ENCODE measurements at places on chromosomes 16 and 17.

GRCh38 chr17:17636272-17636885 lies 44.9 kb upstream of the PEMT start:
- DNase-seq, result no peak

GRCh38 chr16:8958344-8959167 lies 5.2 kb downstream of the USP7 start:
- DNase-seq, result peak; percentile 72

GRCh38 chr16:77304134-77304533 lies 104.9 kb downstream of the SYCE1L start:
- DNase-seq, result no peak

DNA sequence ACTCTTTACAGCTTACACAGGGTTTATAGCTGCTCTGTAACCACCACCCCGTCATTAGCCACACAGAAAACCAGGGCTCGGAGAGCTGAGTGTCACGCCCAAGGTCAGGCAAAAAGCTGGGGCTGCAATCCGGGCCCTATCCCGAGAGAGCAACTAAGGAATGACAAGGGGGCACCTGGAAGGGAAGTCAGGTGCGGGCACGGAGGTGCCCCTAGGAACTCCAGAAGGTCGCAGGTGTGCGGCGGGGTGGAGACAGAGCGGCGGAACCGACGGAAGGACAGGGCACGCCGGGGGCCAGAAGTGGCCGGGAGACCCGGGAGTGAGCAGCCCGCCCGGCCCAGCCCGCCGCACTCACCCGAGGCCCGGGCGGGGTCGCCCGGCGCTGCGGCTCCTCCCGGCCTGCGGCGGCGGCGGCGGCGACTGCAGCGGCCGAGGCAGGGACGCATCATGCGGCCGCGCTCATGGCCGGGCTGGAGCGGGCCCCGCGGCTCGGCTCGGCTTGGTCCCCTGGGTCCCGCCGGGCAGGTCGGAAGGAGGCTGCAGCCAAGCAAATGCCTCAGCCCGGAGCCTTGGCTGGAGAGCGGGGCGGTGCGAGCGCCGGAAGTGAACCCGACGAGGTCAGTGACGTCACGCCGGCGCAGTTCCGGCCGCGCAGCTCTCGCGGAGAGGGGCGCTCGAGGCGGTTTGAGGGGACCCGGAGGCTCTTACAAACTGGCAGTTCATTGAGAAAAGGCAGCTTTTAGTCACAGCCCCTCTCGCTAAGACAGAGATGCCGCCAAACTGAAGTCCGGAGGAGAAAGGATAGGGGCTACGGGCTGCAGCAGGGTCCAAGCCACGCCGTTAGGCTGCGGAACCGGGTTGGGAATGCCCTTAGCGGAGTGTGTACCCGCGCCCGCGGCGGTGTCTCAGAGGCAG lies at the start of gene ZDHHC7:
TSS of gene ZDHHC7 (minus strand) at position 605 of the 915 bp plus-strand sequence. CDS start 20,917 bp downstream, outside the sequence.
- DNase-seq, result peak; percentile 94

- DNase-seq, result peak; percentile 2
Measured at GRCh38 chr16:22117609-22118008, 25.3 kb downstream of the VWA3A start.

DNA sequence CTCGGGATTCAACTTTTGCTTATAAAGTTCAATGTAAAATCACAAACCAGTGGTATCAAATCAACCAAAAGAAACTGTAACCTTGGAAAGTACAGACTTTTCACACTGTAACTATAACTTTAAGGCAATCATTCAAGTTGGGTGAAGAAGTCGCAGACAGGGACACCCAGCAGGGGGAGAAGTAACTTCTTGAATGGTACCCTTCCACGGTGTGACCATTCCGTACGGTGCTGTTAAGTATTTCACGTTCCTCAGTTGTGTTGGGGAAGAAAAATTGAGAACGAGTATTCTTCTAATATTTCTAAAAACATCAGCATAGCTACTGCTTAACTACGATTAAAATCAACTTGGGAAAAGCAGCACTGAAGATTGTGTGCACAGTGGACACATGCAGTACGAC lies 55.8 kb downstream of the MYH10 start:
- DNase-seq, result no peak

GRCh38 chr17:59839651-59840328 lies 53.0 kb downstream of the TUBD1 start:
- DNase-seq, result no peak

DNA sequence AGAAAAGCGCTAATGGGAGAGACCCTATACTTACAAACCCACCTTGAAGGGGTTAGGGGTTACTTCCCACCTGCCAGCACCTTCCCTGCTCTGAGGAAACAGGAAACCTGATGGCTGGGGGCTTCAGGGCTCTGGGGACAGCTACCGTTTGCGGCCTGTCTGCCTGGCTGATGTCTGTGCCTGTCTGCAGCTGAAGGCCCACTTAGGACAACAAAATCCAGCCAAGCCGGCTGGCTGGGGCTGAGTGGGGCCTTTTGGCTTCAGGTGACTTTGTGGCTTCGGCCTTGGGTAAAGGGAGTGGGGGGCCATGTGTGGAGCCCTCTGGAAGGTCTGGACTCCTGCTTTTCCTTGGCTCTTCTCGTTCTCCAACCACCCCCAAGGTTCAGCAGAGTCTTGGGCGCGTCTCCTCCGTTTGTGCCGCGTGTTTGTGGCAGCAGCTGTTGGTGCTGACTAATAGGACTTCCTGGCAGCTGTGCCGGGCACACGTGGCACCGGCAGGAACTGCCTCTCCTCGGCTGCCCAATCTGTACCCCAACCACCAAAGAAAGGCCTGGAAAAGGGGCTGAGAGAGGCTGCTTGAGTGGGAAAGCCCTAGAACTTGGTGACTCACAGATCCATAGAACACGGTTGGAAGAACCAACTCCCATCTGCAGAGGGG lies 186.7 kb downstream of the MSI2 start:
- DNase-seq, result peak; percentile 83

GRCh38 chr17:16214190-16215001 lies 938 bp downstream of the NCOR1 start:
- no peak for DNase-seq

DNA sequence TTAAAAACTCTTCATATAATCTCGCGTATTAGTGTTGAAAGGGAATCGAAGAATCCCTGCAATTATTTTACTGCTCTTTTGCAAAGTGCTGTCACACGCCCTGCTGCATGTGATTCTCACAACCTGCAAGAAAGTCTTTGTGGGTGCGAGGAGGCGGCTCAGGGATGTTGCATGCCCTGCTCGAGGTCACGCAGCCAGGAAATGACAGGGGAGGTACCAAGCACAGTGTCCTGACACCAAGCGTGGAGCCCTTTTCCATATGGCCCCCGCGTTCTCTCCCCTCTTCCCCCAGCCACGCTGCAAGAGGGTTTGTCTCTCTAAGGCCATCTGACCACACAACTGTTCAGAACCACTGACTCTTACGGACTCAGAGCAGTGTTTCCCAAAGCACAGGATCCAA lies 37.6 kb downstream of the OR3A1 start:
- DNase-seq, result no peak

GRCh38 chr17:82973456-82974135 lies 105.8 kb upstream of the METRNL start:
- DNase-seq, result no peak

DNA sequence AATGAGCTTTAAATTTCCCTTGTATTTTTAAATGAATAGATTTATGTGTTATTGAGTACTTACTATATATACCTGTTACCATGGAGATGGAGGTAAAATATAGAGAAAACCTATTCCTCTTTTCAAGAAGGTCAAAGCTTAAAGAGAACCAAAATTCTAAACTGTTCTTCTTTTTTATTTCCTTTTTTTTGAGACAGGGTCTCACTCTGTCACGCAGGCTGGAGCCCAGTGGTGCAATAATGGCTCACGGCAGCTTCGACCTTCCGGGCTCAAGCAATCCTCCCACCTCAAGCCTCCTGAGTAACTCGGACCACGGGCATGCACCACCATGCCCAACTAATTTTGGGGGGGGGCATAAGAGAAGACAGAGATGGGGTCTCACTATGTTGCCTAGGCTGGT lies 25.0 kb upstream of the TMEM97 start:
- no peak for DNase-seq

GRCh38 chr16:87227296-87227951 lies 89.8 kb downstream of the C16orf95 start:
- no peak for DNase-seq

DNA sequence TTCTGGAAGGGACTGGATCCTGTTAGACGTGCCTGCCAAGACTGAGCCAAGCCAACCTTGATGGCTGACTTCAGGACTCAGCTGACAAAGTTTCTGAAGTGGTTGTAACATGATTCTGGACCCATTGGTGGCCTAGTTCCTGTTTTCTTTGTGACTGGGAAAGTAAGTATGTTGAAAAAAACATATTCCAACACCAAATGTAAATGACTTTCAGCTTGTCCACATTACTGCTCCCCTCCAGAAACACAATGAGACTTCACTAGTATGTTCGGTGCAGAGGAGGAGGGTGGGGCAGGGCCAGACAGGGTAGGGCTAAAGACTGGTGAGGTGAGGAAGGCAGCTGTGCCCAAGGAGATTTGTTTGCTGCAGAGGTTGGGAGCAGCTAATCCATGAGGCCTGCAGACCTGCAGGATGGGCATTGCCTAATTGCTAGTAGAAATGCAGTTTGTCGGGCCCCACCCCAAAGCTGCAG lies 26.4 kb downstream of the NMT1 start:
- DNase-seq, result no peak

DNA sequence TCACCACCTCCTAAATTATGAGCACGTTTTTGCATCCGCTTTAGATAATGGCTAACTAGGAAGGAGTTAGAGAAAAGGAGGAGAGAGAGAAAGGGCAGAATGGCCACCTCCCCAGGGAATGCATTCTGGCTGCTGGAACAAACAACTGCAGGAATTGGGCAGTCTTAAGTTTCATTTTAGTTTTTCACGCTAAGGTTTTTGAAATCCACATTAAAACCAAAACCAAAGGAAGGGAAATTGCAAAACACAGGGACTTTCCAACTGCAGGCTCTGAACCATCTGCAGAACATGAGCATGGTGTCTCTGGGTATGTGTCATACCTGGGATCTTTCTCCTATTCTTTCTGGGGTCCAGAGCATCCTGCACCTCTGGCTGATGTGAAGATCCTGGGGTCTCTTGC lies 12.1 kb upstream of the CCL8 start:
- DNase-seq, result no peak

DNA sequence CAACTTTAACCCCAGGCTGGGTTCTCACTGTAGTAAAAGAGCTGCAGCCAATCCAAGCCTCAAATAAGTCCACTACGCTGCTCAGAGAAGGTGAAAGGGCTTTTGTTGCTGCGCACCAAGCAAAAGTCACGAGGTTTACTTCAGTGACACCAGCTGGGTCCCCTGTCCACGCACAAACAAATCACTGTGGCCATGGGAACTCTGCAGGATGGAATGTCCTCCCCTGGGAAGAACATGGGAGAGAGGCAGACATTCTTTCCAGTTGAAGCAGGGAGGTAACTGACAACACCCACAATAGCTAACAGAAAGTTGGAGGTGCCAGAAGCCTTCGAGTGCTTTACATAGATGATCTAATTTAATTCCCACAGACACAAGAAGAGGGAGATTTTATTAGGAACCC lies 181.9 kb downstream of the PMP22 start:
- DNase-seq, result no peak

DNA sequence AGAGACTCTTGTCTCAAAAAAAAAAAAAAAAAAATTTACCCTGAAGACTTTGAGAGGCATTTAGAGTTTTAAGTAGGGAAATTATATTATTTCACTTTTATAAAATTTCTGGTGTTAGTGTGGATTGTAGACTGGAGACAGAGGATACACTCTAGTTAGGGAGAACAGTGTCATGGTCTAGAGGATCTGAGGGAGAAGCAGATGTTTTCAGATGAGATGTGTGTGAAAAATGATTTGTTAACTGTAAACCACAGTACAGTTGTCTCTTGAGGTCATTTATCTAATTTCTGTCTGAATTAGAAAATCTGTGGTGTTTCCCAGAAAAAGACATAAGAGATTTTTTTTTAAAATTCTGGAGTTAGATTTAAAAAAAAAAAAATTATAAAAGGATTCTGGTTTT lies 54.8 kb downstream of the NUP88 start:
- no peak for DNase-seq

DNA sequence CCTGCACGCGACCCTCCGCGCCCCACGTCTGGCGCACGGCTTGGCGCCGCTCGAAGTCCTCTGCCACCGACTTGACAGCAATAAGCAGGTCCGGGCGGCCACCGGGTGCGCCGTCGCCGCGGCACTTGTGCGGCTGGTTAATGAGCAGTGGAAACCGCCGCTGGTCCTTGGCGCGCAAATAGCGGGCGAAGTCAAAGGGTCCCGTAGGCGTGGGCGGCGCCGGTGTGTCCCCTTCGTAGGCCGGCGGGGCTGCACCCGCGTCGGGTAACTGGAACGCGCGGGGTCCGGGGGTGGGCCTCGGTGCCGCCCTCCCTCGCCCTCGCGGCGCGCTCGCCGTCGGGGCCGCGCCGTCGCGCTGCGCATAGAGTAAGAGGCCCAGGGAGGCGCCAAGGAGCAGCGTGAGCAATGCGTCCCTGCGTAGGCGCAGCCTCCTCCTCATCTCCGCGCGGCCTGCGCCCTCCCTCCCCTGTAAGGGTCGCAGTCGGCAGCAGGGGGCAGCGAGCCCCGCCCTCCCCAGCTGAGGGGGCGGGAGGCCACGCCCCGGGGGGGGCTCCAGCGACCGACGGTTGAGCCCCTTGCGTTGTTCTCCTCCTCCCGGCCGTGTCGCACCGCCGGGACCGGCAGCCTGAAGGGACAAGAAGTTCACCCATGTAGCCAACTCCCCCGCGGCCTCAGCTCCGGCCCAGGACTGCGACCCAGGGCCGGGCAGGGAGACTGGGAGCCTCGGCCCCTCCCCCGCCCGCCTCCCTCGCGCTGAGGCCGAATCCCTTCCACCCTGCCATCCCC lies 558 bp downstream of the B3GNT9 start:
- peak; percentile 84 for DNase-seq

DNA sequence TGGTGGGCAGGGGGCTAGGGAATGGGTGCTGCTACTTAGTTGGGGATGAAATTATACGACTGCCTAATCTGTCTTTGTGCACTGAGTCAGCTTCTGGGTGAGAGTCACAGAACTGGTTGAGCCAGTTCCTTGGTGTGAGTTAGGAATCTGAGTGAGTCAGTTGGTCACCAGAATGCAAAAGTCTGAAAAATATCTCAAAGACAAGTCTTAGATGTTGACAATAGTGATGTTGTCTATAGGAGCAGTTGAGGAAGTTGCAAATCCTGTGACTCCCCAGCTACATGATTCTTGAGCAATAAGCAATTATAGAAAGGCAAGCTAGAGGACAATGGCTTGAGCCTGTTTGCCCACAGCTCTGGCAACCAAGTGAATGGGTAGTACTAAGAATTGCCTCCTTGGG lies 399.2 kb downstream of the CNTNAP4 start:
- no peak for DNase-seq

DNA sequence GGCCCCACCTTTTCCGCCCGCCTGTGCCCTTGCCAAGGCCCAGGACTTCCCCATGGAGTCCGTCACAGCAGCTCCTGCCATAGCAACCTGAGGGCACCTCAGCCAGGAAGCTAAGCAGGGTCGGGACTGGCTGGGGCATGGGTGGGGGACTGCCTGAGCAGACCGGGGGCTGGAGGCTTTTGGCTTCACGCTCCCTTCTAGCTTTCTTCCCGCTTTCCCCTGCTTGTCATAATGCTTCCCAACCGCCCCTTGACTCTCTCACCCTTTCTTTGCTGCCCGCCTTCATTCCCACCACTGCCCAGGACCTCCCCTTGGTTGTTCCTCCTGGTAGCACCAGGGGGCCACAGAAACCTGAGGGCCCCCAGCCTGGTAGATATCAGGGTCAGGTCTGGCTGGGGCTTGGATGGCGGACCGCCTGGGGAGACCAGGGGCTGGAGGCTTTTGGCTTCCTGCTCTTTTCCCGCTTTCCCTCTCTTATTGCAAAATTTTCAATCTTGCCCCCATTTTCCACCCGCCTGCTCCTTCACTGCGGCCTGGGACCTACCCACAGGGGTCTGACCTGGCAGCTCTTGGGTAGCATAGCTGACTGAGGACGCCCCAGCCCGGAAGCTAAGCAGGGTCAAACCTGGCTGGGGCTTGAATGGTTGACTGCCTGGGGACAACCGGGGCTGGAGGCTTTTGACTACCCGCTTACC lies 2287.7 kb downstream of the TP53TG3F start:
- no peak for DNase-seq

All from activated effector memory CD4-positive, alpha-beta T cell treated with anti-CD3 and anti-CD28 coated beads, Interleukin-2, amount 50 U/mL, for 16 hours (primary cell).